ENCODE measurements at places on chromosomes 13 and 19. TPM values are rescaled to one million over a fixed set of nuclear protein-coding genes. Genes with fewer than 3 reads are reported as not detected.

GRCh38 chr13:34028496-34029442 is 210.8 kb downstream of the RFC3 start:
- no peak for DNase-seq

GRCh38 chr13:60453490-60453889 is 56.5 kb downstream of the TDRD3 start:
- no peak for DNase-seq

DNA sequence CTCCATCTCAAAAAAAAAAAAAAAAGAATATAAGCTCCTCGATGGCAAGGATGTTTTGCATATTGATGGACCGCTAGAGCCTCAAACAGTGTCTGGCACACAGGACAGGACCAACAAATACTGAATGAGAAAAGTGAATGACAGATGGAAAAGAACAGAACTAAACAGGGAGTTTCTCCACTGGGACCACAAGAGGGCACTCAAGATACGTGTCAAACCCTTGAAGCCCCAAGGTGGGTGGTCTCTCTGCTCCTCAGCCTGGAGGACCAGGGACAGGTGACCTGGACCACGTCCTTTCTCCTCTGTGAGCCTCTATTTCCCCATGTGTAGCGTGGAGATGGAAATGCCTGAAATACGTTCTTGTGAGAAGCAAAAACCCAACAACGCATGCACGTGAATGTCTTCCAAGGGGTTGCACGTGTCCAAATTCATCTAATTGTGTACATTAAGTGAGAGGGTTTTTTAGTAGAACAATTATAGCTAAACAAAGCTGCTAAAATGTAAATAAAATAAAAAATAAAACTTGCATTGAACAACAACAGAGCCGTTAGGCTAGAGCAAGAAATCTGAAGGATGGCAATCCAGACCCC is 5.7 kb upstream of the CDC42EP5 start:
- no peak for DNase-seq

GRCh38 chr19:3176715-3177501 is 1.7 kb upstream of the S1PR4 start:
- DNase-seq, result peak; percentile 62

DNA sequence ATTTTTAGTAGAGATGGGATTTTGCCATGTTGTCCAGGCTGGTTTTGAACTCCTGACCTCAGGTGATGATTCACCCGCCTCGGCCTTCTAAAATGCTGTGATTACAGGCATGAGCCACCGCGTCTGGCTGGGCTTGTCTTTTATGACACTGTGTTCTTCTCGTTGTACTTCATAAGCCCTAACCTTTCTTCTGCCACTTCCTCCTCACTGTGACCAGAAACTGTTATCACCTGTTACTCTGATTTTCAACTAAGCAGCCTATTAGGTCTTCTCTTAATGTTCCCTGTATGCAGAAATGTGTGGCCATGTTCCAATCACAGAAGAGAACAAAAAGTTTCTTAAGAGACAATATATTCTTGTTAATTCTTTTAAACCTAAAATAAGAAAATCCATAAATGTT is 16.4 kb downstream of the ZNF790 start:
- no peak for DNase-seq

The SLAIN1 gene
- 55.1 TPM for total RNA-seq

Data from CD4-positive, alpha-beta memory T cell (primary cell).